Activated CD8-positive, alpha-beta T cell treated with anti-CD3 and anti-CD28 coated beads, Interleukin-2, amount 10 ng/mL, durations not matched to agents 7 days and 5 days (primary cell): ENCODE measurements at places on chromosomes 2 and 18. TPM values are rescaled to one million over a fixed set of nuclear protein-coding genes. Genes with fewer than 3 reads are reported as not detected.

The CIB4 gene
- not detected for total RNA-seq

The PROKR1 gene
- not detected for total RNA-seq

The CACNB4 gene
- total RNA-seq = 0.47 TPM

The KCNK3 gene
- not detected for total RNA-seq

The MAP2 gene
- total RNA-seq = not detected

The C18orf63 gene
- not detected for total RNA-seq

The SCYGR4 gene
- total RNA-seq = not detected

The SLC4A5 gene
- total RNA-seq = 1.6 TPM

The HOXD3 gene
- not detected for total RNA-seq

The SIX3 gene
- total RNA-seq = 0.10 TPM

The FKBP7 gene
- 2.6 TPM for total RNA-seq

The PFN4 gene
- total RNA-seq = not detected

The NGEF gene
- total RNA-seq = not detected
